ENCODE measurements at places on chromosomes 13 and 19.

GRCh38 chr19:16094360-16095070, 17.2 kb upstream of the RAB8A start:
- no peak for DNase-seq

DNA sequence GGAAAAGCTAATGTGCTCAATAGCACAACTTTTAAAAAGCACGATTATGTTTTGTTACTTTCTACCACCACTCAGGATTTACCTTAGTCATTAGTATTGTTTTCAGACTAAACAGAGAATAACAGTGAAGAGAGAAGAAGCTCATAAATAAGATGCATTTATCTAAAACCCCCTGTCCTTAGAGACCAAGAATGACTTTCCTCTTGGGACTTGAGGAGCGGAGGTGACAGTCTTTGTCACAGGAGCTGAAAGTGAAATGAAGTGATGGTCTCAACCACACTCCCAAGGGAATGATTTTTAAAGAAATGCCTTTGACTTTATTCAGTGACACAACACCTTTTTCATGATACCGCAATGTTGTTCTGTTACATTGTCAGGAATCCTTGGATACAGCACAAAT, 190.6 kb upstream of the NBEA start:
- DNase-seq: no peak

DNA sequence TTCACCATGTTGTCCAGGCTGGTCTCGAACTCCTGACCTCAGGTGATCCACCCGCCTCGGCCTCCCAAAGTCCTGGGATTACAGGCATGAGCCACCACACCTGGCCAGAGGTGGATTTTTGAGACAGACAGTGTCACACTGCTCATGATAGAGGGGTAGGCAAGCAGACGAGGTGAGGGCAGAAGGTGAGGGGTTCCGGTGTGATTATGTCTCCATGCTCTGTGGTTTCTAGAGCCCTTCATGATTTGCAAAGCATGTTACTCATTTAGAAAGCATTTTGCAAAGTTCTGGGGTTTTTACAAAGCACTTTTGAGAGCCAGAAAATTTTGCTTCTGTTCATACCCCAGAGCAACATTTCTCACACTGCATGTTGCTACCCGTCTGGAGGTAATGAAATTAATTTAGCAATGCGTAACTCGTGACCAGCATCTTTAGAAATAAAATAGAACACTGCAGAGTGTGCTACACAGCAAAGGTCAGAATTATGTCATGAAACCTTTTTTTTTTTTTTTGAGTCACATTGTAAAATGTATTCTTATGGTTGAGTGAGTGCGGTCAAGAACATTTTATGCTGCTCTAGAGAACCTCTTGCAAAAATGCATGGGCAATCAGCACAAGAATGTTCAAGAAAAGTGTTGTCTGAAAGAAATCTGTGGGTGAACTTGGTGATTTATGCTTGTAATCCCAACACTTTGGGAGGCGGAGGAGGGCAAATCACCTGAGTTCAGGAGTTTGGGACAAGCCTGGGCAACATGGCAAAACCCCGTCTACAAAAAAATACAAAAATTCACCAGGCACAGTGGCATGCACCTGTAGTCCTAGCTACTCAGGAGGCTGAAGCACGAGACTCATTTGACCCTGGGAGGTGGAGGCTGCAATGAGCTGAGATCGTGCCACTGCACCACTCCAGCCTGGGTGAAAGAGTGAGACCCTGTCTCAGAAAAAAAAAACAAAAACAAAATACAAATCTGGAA, 58.0 kb downstream of the MAP4K1 start:
- DNase-seq: no peak

DNA sequence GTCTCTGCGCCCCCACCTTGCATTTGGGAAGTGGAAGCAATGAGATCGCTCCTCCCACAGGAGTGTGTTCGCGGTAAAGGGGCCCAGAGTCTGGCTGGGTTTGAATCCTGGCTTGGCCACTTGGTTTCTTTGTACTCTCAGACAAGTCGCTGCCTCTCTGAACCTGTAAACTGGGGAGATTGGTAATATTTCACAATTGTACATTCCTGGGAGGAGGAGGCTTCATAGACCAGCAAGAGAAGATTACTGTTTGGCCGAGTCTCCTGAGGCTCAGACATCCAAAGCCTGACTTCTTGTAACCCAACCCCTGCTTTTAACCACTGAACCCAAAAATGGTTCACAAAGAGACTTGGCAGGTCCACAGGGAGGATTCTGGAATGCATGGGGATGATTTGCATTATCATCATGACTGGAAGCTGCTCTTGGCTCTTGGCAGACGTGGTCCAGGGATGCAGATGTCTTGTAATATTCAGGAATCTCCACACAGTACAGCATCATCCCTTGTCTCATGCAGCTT, 13.6 kb upstream of the STRN4 start:
- no peak for DNase-seq

DNA sequence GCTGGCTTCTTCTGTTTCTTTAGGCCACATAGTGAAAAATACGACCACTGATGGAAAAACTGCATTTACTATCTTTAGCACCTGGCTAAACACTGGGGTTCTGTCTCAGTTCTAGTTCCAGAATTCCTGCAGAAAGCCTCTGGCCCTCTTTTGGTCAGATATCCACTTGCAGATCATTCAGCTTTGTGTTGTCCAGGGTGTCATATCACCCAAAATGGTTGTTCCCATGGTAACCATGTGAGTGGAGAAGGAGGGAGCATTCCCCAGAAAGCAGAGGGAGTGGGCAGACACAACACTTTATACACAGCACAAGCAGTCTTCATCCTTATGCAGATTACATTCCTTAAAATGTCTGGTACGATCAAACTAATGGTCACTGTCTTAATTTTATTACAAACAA, 73.5 kb downstream of the CAB39L start:
- no peak for DNase-seq
